AG04449 (cell line): ENCODE measurements at places on chromosomes 4 and X.

- DNase-seq, result no peak
These were observed 460.5 kb upstream of the CNKSR2 start for GRCh38 chrX:20913760-20914159.

GRCh38 chr4:167428156-167428555 is 193.9 kb upstream of the SPOCK3 start:
- no peak for DNase-seq

- DNase-seq, result no peak
These were observed 496.6 kb downstream of the STIM2 start for GRCh38 chr4:27357283-27357682.

GRCh38 chrX:88355252-88355651 is 391.8 kb upstream of the CPXCR1 start:
- DNase-seq, result no peak

- DNase-seq, result no peak
These were observed 13.3 kb downstream of the YIPF7 start for GRCh38 chr4:44638091-44638490.

GRCh38 chrX:153981771-153982533 is 9.4 kb downstream of the TMEM187 start:
- no peak for DNase-seq

- DNase-seq, result peak; percentile 7
These were observed 38.6 kb downstream of the ALG13 start for GRCh38 chrX:111719426-111720210.

DNA sequence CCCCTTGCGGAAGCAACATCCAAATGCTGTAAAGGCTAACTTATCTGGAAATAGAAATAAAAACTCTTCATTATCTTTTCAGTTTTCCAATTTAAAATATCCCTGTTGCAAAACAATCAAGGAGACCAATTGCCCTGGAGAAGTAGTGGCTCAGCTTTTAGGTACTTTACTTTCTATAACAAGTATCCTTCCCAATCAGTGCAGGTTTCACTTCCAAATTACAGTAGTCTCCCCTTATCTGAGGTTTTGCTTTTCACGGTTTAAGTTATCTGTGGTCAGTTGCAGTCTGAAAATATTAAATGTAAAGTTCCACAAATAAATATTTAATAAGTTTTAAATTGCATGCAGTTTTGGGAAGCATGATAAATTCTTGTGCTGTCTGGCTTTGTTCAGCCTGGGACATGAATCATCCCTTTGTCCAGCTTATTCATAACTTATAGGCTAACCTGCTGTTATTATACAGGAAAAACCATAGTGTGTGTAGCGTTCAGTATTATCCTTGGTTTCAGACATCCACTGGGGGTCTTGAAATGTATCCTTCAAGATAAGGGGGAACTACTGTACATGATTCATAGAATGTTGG is 973.1 kb upstream of the GRID2 start:
- DNase-seq, result no peak

- no peak for DNase-seq
These were observed 66.6 kb downstream of the ING2 start for GRCh38 chr4:183571350-183571941.

DNA sequence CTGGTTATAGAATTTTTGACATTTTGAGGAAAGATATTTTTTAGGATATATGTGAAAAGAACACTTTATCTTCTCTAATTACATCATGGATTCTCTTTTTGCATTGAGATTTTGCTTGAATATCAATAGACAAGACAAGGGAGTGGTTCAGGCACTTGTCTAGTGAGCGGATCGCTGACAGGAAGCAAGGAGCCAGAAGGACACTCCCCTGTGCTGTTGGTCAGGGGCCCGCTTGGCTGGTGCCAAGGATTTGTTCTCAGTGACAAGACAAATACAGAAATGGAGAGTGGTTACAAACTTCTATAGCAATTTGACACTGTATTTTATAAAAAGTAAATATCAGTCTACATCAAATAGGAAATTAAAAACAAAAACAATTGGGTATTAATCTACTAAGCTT is 60.0 kb downstream of the SLC9B1 start:
- DNase-seq, result no peak

- no peak for DNase-seq
These were observed 1535.3 kb upstream of the PCDH10 start for GRCh38 chr4:131613824-131614216.

- no peak for DNase-seq
These were observed 755.8 kb upstream of the LCORL start for GRCh38 chr4:18777190-18777930.

DNA sequence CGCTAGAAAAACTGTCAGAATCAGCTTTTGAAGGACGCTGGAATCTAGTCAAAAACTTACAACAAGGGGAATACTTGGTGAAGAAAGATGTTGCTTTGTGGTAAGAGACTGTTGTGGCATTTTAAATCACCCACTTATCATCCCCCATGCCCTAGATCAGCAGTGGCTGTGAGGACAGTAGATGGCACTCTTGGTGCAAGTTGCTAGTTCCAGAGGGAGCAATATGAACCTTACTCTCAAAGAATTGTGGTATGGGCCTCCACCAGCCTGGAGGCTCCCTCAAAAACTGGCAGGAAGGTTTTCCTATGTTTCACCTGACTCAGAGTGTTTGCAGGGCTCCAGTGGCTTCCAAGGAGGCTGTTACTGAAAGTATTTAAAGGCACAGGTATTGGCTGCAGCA is 37.7 kb upstream of the SLC16A2 start:
- no peak for DNase-seq

DNA sequence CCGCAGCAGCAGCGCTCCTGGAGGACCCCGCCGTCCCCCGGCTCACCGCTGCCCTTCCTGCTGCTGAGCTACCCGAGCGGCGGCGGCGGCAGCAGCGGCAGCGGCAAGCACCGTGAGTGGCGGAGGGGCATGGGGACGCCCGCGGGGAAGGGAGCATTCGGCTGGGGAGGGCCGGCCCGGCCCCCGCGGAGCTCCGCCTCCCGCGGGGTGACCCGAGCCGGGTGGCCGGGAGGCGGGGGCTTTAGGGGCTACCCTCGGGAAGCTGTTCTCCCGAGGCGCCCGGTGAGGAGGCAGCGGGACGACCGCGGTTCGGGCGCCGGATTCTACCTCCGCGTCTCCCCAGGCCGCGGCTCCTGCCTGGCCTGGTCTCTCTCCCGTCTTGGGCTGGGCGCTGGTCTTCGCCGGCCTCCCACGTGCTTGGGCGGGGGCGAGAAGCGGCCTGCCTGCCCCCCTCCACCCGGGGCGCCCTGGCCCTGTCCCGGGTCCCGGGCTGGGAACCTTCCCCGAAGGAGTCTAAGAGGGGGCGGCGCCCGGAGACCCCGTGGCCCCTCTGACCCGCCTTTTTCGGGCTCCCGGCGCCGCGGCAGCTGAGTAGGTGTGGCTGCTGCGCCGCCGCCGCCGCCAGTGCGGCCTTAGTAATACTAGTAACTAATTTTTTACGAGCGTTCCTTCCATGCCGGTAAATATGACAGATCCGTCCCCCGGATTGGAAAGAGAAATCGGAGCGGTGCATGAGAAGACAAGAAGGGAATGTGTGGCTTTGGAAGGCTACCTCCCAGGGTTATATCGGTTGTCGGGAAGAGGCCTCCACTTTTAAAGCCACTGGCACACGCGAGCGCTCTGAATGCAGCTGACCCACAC is 16.4 kb upstream of the RUFY3 start:
- DNase-seq, result no peak

DNA sequence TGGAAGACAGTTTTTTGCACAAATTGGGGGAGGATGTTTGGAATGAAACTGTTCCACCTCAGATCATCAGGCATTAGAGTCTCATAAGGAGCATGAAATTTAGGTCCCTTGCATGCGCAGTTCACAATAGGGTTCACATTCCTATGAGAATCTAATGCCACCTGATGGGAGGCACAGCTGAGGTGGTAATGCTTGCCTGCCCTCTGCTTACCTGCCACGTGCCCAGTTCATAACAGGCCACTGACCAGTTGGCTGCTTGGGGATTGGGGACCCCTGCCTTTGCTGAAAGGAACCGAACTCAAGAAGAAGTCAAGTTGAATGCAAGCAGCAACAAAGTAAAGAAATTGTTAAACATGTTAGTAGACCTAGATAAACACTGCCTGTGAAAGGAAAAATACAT is 4.6 kb upstream of the HSPA4L start:
- DNase-seq, result no peak

GRCh38 chr4:123444290-123444731 is 47.7 kb downstream of the SPRY1 start:
- no peak for DNase-seq

DNA sequence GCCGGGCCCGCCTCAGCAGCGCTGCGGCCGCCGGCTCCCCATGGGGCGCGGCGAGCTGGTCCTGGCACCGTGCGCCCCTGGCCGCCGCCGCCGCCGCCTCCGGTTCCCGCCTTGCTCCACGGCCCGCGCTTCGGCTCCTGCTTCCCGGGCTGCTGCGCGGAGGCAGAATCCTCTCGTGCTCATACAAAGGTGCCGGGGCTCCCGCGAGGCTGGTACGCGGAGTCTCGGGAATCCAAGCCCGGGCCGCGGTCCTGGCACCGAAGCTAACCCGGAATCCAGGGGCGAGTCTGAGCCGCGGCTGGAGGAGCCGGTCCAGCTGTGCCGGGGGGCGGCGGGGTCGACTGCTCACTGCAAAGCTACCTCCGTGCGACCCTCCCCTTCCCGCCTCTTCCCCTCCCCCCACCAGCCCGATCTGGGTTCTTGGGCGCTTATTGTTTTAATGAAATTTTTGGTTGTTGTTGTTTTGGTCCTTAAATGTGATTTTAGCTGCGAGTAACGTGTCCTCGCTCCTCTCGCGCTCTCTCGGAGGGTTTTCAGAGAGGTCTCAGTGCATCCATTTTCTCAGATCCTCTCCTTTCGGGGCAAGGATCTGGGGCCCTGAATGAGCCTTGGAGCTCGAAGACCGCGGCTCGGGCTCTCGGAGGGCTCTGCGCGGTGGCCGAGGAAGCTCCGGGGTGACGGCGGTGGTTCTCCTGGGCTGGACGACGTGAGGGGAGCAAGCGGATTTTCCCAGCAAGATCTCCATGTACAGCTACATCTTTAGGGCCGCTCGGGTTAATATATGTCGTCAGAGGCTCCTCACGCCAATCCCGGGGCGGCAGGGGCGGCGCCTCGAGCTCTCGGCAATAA is at the start of gene HAND2:
TSS of gene HAND2 (minus strand) at position 753 of the 849 bp plus-strand sequence. CDS start 940 bp downstream, outside the sequence.
- DNase-seq, result no peak

GRCh38 chr4:26821677-26822503 is 38.8 kb upstream of the STIM2 start:
- DNase-seq, result no peak

DNA sequence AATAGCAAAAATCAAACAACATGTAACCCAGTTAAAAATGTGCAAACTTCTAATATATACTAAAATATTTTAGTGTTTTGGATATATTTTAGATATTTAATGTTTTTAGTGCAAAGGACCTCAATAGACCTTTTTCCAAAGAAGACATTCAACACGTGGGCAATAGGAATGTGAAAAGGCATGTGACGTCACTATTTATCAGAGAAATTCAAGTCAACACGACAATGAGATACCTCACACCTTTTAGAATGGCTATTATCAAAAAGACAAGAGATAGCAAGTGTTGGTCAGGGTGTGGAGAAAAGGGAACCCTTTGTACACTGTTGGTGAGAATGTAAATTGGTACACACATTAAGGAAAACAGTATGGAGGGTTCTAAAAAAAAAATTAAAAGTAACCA is 115.6 kb upstream of the FAM47B start:
- DNase-seq, result no peak
